ENCODE measurements at places on chromosomes 4 and X. TPM values are rescaled to one million over a fixed set of nuclear protein-coding genes. Genes with fewer than 3 reads are reported as not detected.

CT83 gene
- total RNA-seq = not detected

CCDC110 gene
- total RNA-seq = not detected

FAM184B gene
- total RNA-seq = not detected

ARMCX5 gene
- total RNA-seq = 12.0 TPM
